Tibial artery (tissue), 4 donors: ENCODE measurements at places on chromosomes 2 and 18.

- DNase-seq = no peak
These were observed 322.1 kb downstream of the EN1 start for GRCh38 chr2:118525346-118525745.

- no peak for DNase-seq
These were observed 63.5 kb downstream of the CDH2 start for GRCh38 chr18:28113271-28114029.

- no peak for DNase-seq
These were observed 2.1 kb downstream of the TTC39C start for GRCh38 chr18:24016643-24017042.

- no peak for DNase-seq
These were observed 797.5 kb upstream of the ID2 start for GRCh38 chr2:7884338-7884737.

DNA sequence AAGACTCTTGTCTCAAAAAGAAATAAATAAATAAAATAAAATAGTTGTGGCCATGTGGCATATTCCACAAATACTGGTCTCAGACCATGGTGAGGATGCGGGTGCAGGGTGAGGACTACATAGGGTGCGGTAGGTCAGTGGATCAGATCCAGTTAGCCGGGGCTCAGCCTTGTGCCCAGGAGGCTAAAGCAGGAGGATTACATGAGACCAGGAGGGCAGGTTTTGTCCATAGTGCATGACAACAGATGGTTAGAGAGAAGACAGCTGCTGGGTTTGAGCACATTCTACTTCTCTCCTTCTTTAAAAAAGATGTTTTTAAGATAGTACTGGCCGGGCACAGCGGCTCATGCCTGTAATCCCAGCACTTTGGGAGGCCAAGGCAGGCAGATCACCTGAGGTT lies 12.8 kb upstream of the PSD4 start:
- no peak for DNase-seq

DNA sequence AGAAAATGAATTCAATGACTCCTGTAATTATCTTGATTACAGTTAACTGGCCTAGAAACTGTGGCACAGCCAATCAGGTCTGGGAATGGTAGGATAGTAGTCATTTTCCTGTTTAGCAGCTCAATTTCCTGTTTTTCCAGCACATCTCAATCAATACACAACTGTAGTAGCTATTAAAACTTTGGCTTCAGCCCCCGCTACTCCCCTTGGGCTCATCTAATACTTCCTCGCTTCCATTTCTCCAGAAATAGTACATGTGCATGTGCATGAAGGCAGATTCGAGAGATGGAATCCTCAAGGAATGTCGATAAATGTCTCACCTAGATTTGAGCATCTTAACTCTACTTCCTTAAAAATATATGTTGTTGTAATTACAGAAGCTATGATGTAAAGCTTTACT lies 9.7 kb downstream of the COBLL1 start:
- DNase-seq = no peak

GRCh38 chr18:49645196-49645595 lies 83.3 kb downstream of the LIPG start:
- no peak for DNase-seq

GRCh38 chr2:105872830-105873229 lies 128.1 kb downstream of the NCK2 start:
- DNase-seq = no peak

DNA sequence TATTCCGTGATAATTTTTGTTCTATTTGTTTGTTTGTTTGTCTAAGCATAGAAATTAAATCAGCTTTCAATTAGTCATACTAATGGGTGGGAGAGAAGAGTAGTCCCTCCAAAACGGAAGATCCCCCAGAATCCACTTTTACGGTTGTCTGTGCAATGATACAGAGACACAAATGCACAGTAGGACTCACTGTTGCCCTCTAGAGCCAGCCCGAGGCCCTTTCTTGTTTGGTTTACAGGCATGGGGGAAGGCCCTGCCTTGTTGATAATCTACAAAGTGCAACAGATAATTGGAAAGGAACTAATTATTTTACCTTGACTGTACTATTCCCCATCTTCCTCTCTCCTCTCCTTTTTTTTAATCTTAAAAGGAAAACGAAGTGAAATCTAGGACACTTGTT lies 121.1 kb downstream of the ACOXL start:
- DNase-seq = no peak

DNA sequence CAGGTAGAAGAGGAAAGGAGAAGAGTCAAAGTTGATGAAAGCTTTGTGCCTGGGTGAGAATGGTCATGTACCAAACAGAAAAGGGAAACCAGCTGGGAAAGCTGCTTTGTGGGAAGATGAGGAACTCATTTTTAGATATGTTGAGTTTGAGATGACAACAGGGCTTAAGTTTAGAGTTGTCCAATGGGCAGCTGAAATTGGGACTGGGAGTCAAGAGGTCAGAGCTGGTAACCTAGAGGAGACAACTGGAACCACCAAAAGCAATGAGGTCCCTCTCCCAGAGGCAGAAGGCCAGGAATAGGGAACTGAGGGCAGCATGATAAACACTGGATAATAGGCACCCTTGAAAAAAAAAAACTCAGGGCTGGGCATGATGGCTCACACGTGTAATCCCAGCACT lies 48.8 kb downstream of the SLC4A1AP start:
- no peak for DNase-seq

GRCh38 chr18:35227254-35227653 lies 13.6 kb upstream of the ZNF397 start:
- no peak for DNase-seq

DNA sequence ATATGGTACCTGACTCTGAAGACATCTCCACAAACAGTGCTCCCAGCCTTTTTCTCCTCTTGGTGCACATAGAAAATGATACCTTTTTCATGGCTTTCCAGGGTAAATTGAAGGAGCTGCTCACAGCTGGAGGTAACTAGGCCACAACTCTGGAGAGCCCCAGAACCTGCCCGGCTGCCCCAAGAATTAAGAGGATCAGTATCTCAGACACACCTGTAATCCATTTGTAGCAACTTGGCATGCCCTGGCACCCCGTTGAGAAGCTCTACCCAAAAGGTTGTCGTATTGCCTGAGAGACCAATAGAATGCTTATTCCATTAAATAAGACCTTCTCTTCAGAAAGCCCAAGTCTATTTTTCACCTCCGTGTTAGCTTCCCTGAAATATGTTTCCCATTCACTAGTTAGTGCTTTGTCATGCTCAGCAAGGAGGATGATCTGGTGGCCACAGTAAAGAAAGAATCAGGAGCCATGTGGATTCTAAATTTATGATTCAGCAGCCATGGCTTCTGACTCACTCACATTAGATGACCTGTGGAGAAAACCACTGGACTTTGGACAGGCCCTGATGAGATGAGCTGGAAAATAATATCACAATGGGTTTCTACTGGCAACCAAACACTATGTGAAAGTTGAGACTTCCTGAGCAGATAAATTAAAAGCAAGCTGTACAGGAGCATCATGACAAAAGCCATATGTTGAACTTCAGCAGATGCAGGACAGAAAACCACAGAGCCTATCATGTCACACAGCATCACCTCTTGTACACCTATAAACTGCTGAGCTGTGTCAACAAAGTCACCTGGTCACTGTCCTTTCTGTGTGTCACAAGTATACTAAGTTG lies 253.3 kb upstream of the OSR1 start:
- DNase-seq = no peak

GRCh38 chr2:233009661-233010060 lies 3.4 kb downstream of the NGEF start:
- no peak for DNase-seq

DNA sequence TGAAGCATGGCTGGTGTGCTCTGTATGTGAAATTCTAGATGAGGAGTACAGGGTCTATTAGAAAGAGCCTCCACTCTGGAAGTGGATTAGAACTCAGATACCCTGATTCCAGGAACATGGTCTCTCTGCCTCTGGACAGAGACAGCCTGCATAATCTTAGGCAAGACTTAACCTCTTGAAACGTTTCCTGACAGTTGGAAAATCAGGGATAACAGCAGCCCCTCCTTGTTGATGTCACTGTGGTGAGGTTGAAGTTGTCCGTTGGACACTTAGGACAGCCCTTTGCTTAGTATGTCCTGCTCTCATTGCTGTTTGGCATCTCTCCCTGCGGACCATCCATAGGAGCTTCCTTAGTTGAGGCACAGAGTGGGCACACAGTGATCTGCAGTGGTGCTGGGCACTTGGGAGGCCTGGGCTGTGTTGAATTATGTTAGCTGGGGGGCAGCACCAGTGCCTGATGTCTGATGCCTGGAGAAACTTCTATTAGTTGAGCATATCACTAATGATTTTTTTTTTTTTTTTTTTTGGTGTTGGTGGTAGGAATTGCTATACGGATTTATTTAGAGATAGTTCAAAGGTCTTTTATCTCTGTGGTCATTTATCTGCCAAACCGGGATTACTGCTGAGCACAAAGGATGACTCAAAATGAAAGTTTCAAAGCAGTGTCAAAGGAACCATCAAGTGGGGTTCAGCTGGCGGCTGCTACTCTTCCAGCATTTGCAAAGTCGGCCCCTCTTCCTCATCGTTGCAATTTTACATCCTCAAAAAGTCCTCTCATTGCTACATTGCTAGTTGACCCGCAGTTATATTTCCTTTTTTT lies 28.8 kb downstream of the SETBP1 start:
- DNase-seq = no peak

DNA sequence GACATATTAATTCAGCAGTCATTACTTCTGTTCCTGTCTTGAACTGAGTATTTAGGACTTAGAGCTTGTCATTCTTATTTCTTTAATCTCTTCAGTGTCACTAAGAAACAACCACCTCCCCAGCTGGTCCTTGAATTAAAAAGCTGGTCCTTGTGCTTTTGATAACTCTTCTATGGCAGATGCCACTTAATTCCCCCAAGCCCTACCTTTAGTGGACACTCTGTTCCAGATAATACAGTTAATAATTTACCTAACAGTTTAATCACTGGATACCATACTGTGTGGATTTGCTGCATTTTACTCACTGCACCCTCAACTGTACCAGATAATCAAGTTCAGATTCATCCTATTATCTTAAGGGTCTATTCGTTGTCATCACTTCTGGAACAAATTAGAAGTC lies 73.1 kb downstream of the SKA1 start:
- DNase-seq = no peak

DNA sequence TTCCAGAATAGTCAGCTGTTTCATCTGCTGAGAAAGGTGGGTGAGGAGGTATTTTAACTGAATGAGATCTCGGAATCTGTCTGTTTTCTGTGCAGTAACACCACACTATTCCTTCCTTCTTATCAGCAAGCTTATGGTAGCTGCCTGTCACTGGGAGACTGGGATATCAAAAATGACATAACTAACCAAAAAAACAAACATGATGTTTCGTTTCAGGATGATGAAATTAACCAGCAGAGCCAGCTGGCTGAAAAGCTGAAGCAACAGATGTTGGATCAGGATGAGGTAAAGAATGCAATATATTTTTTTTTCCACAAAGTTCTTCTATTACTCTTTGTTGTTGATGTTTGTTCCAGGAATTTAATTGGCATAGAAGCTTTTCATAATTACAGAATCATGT lies 59.8 kb upstream of the LYPD6B start:
- no peak for DNase-seq
